HepG2 (cell line): ENCODE measurements at places on chromosomes 2 and 18. TPM values are rescaled to one million over a fixed set of nuclear protein-coding genes. Genes with fewer than 3 reads are reported as not detected.

Gene HOXD10
- not detected in 2 replicates for total RNA-seq

Gene ALPP
- total RNA-seq: not detected in 2 replicates

Gene L3MBTL4
- 12.8 and 13.3 TPM in 2 replicates for total RNA-seq

Gene FLACC1
- 0.29 and 0.35 TPM in 2 replicates for total RNA-seq

Gene ANKRD30BL
- not detected in 2 replicates for total RNA-seq

Gene NDUFB3
- 159 and 209 TPM in 2 replicates for total RNA-seq

Gene FEV
- total RNA-seq: not detected in 2 replicates

Gene CNTNAP5
- total RNA-seq: not detected in 2 replicates

Gene PIKFYVE
- total RNA-seq: 21.7 and 24.4 TPM in 2 replicates

GRCh38 chr2:240149943-240150784 lies 9.7 kb upstream of the OTOS start:
- no peaks in the 10 kb centered on the region for H3K36me3 ChIP-seq
- H3K4me1 ChIP-seq: peaks cover 12% of the 10 kb centered on the region
- no peak overlapping the region for H3K27ac ChIP-seq
- peak; percentile 40 for DNase-seq

- no peak overlapping the region for H3K4me3 ChIP-seq
- H3K4me1 ChIP-seq: peaks cover 10% of the 10 kb centered on the region; the same call in 1 of the 2 replicates
- H3K36me3 ChIP-seq: no peaks in the 10 kb centered on the region
- peak; percentile 7 for DNase-seq
- no peak overlapping the region for H3K27ac ChIP-seq
- no peaks in the 10 kb centered on the region for H3K27me3 ChIP-seq
Observed at GRCh38 chr2:190267302-190267701, 52.3 kb downstream of the HIBCH start.

DNA sequence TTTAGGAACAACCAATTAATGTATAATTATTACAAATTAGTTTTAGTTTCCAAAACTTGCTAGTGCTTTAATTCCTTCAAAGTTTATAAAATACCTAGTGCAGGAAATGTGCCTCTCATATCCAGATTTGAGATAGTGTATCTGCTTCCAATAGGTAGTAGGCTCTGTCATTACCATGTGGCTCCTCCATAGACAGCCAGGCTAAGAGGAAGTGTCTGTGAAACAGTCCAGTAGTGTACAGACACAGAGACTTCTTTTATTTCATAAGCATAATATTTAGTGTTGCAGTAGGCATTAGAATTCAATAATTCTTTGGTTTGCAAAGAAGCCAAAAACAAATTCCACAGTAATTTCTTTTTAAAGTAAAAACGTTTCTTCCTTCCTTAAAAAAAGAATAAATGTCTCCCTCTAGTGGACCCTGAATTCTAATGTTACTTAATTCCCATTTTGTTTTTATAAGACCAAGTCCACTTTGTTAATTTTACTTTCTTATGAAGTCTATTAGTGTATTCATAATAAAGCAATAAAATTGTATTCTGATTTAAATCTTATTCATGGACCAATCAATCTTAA lies 101.2 kb downstream of the NEB start:
- peak; percentile 31 for DNase-seq
- no peaks in the 10 kb centered on the region for H3K27me3 ChIP-seq
- H3K4me3 ChIP-seq: no peak overlapping the region
- H3K4me1 ChIP-seq: peaks cover 23% of the 10 kb centered on the region

GRCh38 chr18:48922226-48922800 lies 28.5 kb downstream of the SMAD7 start:
- peaks cover 58% of the 10 kb centered on the region for H3K4me1 ChIP-seq
- no peak overlapping the region for H3K4me3 ChIP-seq
- no peak for DNase-seq
- H3K27me3 ChIP-seq: no peaks in the 10 kb centered on the region
- no peak overlapping the region for H3K27ac ChIP-seq
- peaks cover 9% of the 10 kb centered on the region for H3K36me3 ChIP-seq

DNA sequence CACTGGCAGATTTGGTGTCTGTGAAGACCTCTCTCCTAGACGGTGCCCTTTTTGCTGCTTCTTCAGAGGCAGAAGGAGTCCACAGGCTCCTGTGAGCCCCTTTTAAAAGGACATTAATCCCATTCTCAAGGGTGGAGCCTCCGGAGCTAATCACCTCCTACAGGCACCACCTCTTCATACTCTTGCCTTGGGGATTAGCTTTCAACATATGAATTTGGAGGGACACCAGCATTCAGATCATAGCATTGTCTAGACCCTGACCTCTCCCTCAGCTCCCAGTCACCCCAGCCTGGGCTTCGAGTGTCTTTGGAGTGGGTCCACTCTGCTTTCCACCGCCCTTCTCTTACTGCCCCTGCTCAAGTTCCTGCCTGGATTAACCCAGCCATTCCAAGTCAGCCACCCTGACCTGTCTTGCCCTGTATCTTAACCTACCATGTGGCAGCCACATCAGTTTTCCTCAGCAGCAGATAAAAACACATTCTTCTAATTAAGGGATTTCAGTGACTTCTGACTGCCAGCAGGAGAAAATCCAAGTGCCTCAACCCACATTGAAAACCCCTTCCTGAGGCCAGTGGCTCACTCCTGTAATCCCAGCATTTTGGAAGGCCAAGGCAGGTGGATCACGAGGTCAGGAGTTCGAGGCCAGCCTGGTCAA lies 6.1 kb upstream of the NCL start:
- H3K4me3 ChIP-seq: no peak overlapping the region
- H3K27me3 ChIP-seq: 0 out of 3 replicates have a peak, but pooled peaks cover 6% of the 10 kb centered on the region
- H3K36me3 ChIP-seq: no peaks in the 10 kb centered on the region
- H3K4me1 ChIP-seq: peaks cover 12% of the 10 kb centered on the region

DNA sequence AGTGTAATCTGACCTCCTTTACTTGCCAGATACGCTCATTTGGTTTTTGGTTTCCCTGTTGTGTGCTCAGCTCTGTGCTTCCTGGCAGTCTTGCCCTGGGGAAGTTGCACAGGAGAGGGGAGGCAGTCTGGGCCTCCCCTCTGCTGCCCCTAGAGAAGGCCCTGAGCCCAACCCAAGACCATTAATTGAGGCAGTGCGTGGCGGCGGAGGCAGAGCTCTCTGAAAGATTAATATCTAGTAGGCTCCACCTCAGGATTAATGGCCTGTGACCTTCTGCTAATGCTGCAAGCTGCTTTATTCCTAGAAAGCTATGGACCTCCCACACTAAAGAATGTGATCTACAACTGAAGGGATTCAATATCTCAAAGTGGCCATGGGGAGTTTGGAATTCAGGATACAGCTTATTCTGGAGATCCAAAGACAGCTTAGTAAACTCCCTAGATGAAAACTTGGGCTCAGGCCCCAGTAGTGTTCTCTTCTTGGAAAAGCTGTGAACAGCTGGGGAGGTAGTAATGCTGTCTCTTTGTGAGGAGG lies 41.4 kb upstream of the MAPRE2 start:
- DNase-seq: no peak
- H3K27ac ChIP-seq: no peak overlapping the region
- H3K4me3 ChIP-seq: no peak overlapping the region
- H3K36me3 ChIP-seq: no peaks in the 10 kb centered on the region

GRCh38 chr18:69992776-69993175 lies 45.1 kb upstream of the CD226 start:
- no peaks in the 10 kb centered on the region for H3K27me3 ChIP-seq
- H3K36me3 ChIP-seq: no peaks in the 10 kb centered on the region
- peaks cover 12% of the 10 kb centered on the region for H3K4me1 ChIP-seq
- DNase-seq: no peak

GRCh38 chr2:150165442-150165841 lies 322.0 kb downstream of the RND3 start:
- no peaks in the 10 kb centered on the region for H3K4me1 ChIP-seq
- DNase-seq: no peak
- H3K27ac ChIP-seq: no peak overlapping the region
- H3K27me3 ChIP-seq: no peaks in the 10 kb centered on the region

GRCh38 chr2:232343821-232344220 lies 34.7 kb upstream of the ALPP start:
- no peaks in the 10 kb centered on the region for H3K36me3 ChIP-seq
- DNase-seq: no peak
- no peak overlapping the region for H3K4me3 ChIP-seq
- no peaks in the 10 kb centered on the region for H3K4me1 ChIP-seq
- no peaks in the 10 kb centered on the region; the same call in 1 of the 2 replicates for H3K27me3 ChIP-seq

DNA sequence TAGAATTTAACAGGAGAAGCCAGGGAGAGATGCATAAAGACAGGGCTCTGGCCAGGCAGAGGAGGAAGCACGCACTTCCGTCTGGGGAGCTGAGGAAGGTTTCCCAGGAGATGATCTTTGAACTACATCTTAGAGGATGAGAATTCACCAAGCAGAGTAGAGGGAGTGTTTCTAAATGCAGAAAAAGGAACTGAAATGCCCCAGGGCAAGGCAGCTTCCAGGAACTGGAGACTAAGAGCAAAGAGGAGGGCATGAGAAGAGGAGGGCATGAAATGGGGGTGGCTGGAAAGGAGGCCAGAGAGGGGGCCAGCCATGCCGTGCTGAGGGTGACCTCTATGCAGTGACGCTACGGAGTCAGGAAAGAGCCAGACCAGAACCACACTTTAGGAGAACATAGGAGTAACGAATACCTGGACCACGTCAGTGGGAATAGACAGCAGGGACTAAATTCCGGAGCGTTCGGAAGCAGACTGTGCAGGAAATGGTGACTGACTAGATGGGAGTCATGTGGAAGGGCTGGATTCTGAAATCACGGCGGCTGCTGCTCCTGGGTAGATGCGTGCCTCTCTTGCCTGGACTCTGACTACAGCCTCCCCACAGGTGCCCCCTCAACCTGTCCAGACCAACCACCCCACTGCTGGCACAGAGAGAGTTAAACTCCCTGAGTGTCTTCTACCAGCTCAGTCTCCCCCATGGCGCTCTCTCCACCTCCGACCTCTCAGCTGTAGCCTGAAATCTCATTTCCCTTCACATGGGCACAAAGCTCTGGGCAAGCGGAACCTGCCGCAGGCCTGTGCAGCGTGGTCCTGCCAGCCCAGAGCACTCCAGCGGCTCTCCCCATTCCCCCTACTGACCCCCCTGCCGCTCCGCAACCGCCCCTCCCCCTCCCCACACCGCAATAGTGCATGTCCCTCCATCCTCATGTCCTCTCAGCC lies 87.0 kb upstream of the RTN4 start:
- no peak overlapping the region for H3K27ac ChIP-seq
- H3K4me3 ChIP-seq: peak overlapping the region; percentile 71
- DNase-seq: no peak
- peaks cover 1% of the 10 kb centered on the region; the same call in 1 of the 2 replicates for H3K27me3 ChIP-seq
- H3K4me1 ChIP-seq: peaks cover 53% of the 10 kb centered on the region

GRCh38 chr2:197426723-197427603 lies 7.9 kb downstream of the SF3B1 start:
- H3K27me3 ChIP-seq: no peaks in the 10 kb centered on the region
- no peak overlapping the region for H3K4me3 ChIP-seq
- DNase-seq: no peak
- H3K4me1 ChIP-seq: peaks cover 66% of the 10 kb centered on the region
- H3K36me3 ChIP-seq: peaks cover 40% of the 10 kb centered on the region; the same call in 2 of the 3 replicates

GRCh38 chr2:181992776-181993175 lies 7.1 kb downstream of the PPP1R1C start:
- H3K27ac ChIP-seq: no peak overlapping the region
- no peaks in the 10 kb centered on the region for H3K4me1 ChIP-seq
- no peaks in the 10 kb centered on the region for H3K27me3 ChIP-seq
- DNase-seq: no peak
- H3K36me3 ChIP-seq: no peaks in the 10 kb centered on the region

DNA sequence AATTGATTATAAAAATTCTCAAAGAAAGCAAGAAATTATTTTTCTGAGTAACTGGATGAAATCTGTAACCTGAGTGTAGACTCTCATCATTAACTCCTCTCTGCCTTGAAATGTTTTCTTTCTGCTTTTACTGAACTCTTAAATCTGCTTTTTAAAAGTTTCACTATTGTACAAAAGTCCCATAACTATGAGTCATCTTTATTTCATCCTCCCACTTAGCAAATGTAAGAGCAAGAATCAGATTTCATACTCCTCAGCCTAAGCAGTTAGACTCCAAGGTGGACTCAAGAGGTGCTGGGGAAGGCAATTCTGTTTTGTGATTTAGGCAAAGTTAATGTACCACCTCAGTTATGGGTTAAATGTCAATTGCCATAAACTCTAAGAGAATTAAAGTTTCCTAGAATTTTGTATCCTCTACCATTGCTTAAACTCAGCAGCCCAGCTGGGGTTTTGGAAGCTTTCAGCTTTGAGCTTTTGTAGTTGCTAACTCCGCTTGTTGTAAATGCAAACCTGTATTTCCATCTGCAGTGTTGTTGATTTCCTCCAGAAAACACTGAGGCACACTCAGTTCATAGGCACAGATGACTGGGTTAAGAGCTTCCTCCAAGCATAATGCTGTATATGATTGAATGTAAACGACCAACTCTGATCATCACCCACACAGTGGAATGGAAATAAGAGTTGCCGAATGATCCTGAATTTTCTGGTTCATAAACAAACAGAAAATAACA lies 268.8 kb downstream of the ARHGAP15 start:
- no peak overlapping the region for H3K27ac ChIP-seq
- no peaks in the 10 kb centered on the region for H3K4me1 ChIP-seq
- no peak overlapping the region for H3K4me3 ChIP-seq
- no peaks in the 10 kb centered on the region for H3K27me3 ChIP-seq
- H3K36me3 ChIP-seq: no peaks in the 10 kb centered on the region

DNA sequence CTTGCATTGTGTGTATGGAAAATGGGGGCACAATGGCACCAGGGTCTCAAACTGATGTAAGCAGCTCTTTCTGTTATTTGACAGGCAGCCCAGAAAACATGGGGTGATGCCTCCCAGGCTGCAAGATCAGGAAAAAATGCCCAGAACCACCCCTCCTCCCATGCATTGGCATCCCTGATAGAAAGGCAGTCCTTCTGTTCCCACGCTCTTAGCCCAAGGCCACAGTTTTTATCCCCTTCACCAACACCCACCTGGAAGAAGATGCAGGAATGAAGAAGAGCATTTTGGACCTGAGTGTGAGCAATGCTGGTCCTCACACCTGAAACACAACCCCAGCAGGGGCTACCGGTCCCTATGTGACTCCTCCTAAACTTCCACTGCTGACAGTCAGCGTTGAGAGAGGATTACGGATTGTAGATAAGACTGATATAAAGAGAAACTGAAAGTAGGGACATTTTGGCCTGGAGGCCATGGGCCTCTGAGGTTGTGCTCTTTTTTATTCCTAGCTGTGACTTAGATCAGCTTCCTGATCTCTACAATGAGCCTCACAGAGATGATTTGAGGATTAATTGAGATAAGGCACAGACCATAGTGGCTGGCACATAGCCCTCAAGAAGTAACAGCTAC lies 386.0 kb upstream of the ATP5MC3 start:
- H3K27ac ChIP-seq: no peak overlapping the region
- H3K36me3 ChIP-seq: no peaks in the 10 kb centered on the region
- no peak overlapping the region for H3K4me3 ChIP-seq
- DNase-seq: no peak
- H3K27me3 ChIP-seq: no peaks in the 10 kb centered on the region; the same call in 1 of the 2 replicates

GRCh38 chr2:17533546-17533945 lies 7.0 kb upstream of the VSNL1 start:
- no peak overlapping the region for H3K27ac ChIP-seq
- DNase-seq: no peak
- peaks cover 12% of the 10 kb centered on the region for H3K4me1 ChIP-seq
- no peak overlapping the region for H3K4me3 ChIP-seq

GRCh38 chr18:33459612-33460011 lies 19.1 kb upstream of the CCDC178 start:
- no peaks in the 10 kb centered on the region for H3K4me1 ChIP-seq
- H3K4me3 ChIP-seq: no peak overlapping the region
- no peak for DNase-seq
- H3K36me3 ChIP-seq: no peaks in the 10 kb centered on the region
- no peak overlapping the region for H3K27ac ChIP-seq
- H3K27me3 ChIP-seq: no peaks in the 10 kb centered on the region

GRCh38 chr18:37958499-37958898 lies 392.9 kb upstream of the CELF4 start:
- H3K4me3 ChIP-seq: no peak overlapping the region
- no peak overlapping the region for H3K27ac ChIP-seq
- no peaks in the 10 kb centered on the region for H3K36me3 ChIP-seq
- no peaks in the 10 kb centered on the region for H3K27me3 ChIP-seq
- DNase-seq: no peak
